ENCODE measurements at places on chromosomes 13 and 19.

GRCh38 chr19:18261474-18261873, 12.8 kb downstream of the IQCN start:
- no peak for DNase-seq

GRCh38 chr13:37666036-37666435, 67.5 kb upstream of the POSTN start:
- no peak for DNase-seq

- DNase-seq: no peak
Observed at GRCh38 chr13:32384702-32385101, 43.2 kb downstream of the N4BP2L1 start.

- DNase-seq: peak; percentile 64
Observed at GRCh38 chr19:9914315-9915207, 21.8 kb downstream of the OLFM2 start.

- DNase-seq: no peak
Observed at GRCh38 chr13:70613295-70613694, 505.0 kb upstream of the KLHL1 start.

GRCh38 chr19:51693819-51694218, 689 bp downstream of the SPACA6 start:
- DNase-seq: no peak
